CD8-positive, alpha-beta T cell (primary cell): ENCODE measurements at places on chromosomes 1 and 21. TPM values are rescaled to one million over a fixed set of nuclear protein-coding genes. Genes with fewer than 3 reads are reported as not detected.

PROK1 gene
- total RNA-seq = not detected

DNA sequence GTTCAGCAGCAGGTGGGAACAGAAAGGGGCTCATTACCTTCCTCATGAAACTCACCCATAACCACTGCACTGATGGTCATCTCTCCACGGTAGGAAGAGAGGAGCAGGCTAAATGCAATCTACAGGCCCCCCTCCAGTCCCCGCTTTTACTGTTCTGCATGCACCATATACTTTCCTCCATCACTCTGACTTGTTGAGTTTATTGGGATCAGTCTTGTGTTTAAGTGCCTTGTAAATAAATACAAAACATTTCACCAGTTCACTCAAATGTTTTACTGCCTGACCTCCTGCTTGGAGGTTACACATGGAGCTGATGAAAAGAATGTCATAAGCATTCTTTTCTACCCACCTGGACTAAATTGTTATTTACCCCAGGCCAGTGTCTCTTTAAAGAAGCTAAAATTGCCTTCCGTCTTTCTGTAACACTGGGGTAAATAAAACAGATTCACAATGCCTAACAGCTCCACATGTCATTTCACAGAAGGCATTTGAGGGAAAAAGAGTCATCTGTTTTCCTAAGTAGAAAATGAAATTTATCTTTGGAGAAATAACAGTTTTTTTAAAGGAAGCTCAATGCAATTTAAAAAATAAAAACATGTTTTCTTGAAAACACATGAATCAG is 30.7 kb downstream of the PTPN14 start:
- DNase-seq = no peak

GRCh38 chr1:167412072-167412471 is 106.3 kb downstream of the CD247 start:
- DNase-seq = no peak

SLC37A1 gene
- 24.2 TPM for total RNA-seq

GRCh38 chr1:29831500-29832117 is 595.3 kb downstream of the PTPRU start:
- DNase-seq = no peak

BSND gene
- not detected for total RNA-seq

- peak; percentile 6 for DNase-seq
Observed at GRCh38 chr21:10272216-10272615, 249.2 kb upstream of the TPTE start.

OR2T2 gene
- not detected for total RNA-seq

DNA sequence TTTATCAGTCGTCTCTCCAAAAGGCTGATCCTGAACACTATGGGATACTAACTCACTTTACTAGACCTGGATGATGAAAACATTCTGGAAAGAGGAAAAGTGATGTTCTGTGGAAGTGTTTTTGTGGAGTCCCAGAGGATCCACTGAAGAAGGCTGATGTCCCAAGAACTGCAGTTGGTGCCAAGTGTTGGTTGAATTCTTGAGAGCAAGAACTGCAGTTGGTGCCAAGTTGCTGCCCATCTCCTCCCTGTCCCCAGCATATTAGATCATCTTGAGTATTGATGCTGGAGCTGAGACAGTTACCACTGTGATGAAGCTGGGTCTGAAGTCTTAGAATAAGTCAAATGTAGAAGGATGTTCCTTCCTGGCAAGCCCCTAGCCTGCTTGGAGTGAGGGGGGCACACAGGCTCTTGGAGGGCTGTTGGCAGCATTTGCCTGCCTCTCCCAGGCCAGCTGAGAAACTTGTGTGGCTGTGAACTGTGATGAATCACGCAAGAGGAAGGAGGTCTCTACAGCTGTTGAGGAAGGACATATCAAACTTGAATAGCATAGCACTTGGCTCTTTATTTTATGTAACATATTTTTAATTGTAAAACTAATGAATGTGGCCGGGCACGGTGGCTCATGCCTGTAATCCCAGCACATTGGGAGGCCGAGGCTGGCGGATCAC is 48.1 kb downstream of the DNAJC6 start:
- no peak for DNase-seq

GRCh38 chr1:113292603-113293255 is 97.6 kb upstream of the MAGI3 start:
- no peak for DNase-seq

DNA sequence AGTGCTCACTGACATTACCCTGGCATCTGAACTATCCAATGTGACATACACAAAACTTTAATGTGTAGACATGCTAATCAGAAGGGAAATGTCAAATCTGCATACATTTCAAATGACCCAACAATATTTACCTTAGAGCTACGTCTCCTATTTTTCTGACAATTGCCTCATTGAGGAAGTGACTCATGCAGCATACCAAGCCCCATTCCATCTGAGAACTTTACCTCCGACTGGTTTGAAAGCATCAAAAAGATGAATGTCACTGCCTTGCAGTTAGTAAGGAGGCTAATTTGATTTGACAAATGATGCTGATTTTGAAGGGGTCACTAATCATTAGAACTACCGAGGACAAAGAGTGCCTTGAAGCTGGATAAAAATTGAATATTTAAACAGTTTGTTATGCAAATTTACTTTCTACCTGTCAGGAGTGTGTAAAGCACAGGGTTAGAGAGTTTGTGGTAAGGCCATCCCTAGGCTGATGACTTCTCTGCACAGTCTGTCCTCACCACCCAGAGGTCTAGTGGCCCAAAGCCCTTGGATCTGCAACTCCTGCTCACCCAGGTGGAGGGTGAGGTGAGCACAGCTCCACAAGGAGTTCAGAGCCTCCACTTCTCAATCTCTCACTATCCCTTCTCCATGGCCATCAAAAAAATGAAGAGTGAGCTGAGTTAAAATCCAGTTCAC is 500.3 kb upstream of the C1orf87 start:
- no peak for DNase-seq

GRCh38 chr1:1601564-1602303 is 1.8 kb upstream of the FNDC10 start:
- DNase-seq = peak; percentile 14

GRCh38 chr1:236882678-236883077 is 87.6 kb downstream of the MTR start:
- DNase-seq = no peak

GRCh38 chr1:99661780-99662179 is 15.9 kb downstream of the PALMD start:
- no peak for DNase-seq

GRCh38 chr1:10649517-10650201 is 146.8 kb downstream of the CASZ1 start:
- DNase-seq = no peak

ANGPTL3 gene
- not detected for total RNA-seq

- DNase-seq = no peak
Observed at GRCh38 chr1:44501047-44501890, 96.2 kb downstream of the RNF220 start.

BMP8A gene
- total RNA-seq = 0.27 TPM

DNA sequence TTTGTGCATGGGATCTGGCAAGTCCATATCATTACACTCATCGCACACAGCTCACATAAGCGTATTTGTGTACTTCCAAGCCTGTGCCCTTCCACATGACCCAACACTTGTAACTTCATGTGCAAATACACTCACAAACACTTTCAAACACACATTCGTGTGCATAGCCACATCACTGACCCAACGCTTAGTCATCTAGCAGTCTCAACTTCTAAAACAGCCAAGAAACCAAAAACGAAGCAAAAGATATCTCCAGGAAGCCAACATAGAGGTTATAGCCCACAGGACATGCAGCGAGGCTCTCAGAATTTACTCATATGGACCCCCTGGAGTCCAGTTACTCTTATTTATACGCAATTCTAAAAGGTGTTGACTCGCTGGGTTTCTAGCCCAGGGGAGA is 10.9 kb upstream of the GOLT1A start:
- DNase-seq = no peak

TSSK3 gene
- 0.42 TPM for total RNA-seq

GRCh38 chr1:73662526-73662925 is 535.5 kb downstream of the LRRIQ3 start:
- DNase-seq = no peak

DNA sequence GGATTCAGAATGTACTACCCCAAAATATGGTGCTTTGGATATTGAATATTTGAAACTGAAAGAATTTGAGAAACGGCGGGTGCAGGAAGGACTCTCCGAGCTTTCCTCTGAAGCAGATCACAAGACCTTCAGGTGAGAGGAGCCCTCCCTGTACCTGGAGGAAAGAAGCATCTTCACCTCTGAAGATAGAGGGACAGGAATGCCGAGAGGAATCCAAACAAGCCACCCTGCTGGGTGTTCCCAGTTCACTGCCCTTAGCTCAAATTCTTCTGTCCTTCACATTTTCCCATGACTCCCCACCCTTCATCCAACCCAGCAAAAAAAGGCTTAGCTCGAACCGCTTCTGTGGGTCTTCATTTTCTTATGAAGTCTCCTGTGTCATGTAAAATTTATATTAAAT is 18.2 kb upstream of the PADI2 start:
- DNase-seq = no peak

DNA sequence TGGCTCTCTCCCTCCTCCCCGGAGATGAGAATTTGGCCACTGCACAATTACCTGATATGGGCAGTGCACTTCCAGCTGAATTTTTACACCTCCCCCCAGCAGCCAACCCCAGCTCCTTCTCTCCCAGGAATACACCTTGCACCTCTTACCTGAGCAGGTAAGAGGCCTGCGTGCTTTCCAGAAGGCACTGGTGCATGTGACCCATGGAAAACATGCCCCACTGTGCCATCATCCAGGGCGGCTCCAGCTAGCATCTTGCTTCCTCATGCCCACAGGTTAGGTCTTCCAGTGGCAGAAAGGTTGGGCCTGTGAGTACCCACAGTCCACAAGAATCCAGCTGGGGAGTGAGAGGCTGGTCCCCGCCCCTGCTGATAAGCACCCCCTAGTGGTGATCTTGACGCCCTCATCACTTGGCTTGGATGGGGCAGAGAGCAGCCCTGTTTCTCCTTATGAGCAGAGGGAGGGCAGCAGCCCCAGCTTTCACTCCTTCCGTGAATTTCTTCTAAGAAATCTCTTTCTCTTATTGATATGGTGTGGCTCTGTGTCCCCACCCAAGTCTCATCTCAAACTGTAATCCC is 57.8 kb downstream of the EDARADD start:
- DNase-seq = peak; percentile 66

DNA sequence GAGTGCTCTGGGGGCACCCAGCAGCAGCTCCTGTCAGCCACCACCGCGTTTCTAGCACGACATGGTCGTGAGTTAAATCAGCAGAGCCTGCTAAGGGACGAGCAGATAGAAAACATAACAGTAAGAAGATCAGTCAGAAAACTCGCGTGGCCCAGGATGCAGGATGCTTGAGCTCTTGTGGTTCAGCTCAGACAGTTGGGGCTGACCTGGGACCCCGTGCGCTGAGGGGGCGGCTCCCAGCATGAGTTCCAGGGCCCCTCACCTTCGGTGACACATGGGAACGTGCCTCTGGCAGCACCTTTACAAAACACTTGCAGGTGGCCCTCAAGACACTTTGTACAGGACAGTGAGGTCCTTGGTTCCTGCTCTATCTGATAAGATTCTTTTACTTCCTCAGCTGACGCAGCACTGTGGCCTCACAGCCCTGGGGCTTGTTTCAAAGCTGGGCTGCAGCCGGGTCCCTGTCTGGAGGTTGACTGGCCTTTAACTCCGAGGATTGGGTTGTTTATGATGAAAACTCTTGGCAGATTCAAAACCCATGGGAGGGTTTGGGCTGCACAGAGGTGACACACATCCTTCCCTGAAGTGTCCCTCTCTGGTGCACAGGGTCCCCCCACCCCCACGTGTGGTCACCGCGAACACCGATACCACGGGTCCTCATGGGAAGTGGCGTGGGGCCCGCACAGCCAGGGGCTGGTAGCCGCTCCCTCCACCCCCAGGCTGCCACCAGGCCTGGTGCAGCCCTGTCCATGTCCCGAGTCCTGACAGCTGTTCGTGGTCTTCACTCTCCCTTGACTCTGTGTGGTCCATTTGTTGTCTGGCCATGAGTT is 65.3 kb upstream of the COL6A1 start:
- no peak for DNase-seq

- no peak for DNase-seq
Observed at GRCh38 chr1:96995351-96995750, 273.8 kb downstream of the PTBP2 start.

GRCh38 chr1:95927061-95927460 is 693.1 kb downstream of the RWDD3 start:
- DNase-seq = no peak

GRCh38 chr1:219661464-219662092 is 48.7 kb upstream of the ZC3H11B start:
- no peak for DNase-seq

DNA sequence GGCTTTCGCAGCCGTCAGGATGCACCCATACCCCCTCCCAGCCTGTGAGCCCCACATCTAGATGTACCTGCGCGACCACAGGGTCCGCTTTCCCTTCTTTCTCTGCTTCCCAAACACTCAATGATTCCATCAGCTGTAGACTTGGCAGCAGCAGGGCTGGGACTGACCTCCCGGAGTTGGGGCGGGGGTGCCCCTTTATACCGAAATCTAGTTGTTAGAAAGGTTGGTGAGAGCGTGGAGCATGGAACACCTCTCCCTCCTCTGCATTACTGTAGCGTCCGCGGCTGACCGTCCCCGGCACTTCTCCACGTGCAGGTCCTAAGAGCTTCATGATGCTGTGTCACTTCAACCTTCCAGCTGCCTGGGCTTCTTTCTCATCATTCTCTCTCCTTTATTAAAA is 21.1 kb upstream of the ACTRT2 start:
- no peak for DNase-seq

GRCh38 chr21:23496729-23497128 is 2110.6 kb downstream of the MRPL39 start:
- no peak for DNase-seq

- DNase-seq = no peak
Observed at GRCh38 chr1:109625176-109625575, 5.5 kb downstream of the AMPD2 start.

GRCh38 chr1:175540896-175541645 is 202.3 kb downstream of the TNR start:
- no peak for DNase-seq

GRCh38 chr1:3051270-3052268 is 17.4 kb upstream of the PRDM16 start:
- no peak for DNase-seq

GRCh38 chr1:152118915-152119314 is 3.7 kb upstream of the TCHH start:
- no peak for DNase-seq

DIO1 gene
- not detected for total RNA-seq

NBPF10 gene
- 1.8 TPM for total RNA-seq

DNA sequence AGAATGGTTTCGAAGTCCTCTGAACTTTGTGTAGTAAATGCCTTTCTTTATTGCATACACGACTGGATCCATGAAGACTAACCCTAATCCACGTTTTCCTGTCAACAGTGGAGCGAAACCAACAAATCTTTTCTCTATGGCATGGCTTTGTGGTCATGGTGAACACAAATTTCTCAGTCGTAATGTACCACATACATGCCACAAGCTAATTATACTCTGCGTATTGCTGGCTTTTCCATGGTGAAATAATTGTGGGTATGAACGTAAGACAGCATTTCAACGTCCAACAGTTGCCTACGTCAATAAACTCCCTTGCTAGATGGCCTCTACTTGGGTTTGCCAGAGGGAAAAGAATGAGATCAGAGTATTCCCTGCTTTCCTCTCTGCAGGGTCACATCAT is 27.5 kb downstream of the INTS7 start:
- DNase-seq = no peak
